ENCODE measurements at places on chromosomes 6 and 20.

- DNase-seq: no peak
These were observed 25.5 kb downstream of the MRAP2 start for GRCh38 chr6:84059082-84059481.

DNA sequence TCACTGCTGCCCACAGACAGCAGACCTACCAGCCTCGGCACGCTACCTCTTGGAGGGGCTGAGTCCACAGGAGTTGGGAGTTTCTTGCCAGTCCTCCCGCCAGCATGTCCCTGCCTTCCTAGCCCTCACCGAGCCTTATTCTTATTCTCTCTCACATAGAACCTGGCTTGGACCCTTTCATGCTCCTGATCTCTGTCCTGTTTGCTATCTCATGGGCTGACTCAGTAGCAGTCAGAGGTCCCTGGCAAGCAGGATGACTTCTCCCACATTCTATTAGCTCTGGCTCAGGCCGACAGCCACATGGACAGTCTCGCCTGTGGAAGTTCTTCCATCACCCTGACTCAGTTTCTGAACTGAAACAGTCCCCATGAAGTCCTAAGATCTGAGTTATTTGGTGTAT lies 313.2 kb upstream of the RNF24 start:
- no peak for DNase-seq

DNA sequence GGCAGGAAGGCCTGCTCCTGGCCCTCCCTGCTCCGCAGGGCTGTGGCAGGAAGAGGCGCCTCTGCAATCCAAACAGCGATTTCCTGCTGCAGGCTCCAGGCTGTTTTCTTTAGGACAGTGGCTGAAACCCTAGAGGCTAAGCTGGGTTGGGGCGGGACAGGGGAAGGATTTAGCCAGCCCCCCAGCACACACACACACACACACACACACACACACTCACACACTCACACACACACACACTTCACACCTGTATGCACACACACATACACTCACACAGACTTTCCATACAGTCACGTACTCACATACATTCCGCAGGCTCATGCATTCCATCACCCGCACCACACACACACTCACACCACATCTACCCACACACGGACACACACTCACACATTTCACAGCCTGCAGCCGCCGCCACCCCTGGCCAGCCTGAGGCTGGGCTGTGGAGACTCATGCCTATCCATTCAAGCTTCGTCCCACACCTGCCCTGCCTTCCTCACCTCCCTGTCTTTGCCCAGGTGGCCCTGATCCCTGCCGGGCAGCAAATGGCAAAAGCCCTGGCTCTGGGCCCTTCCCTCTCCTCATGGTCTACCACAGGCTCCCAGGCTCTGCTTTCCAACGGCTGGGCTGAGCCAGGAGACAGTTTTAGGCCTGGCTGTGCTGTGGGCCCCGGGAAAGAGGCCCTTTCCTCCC lies 17.9 kb downstream of the MDFI start:
- DNase-seq: no peak

GRCh38 chr6:11975353-11975977 lies 36.6 kb upstream of the HIVEP1 start:
- no peak for DNase-seq

DNA sequence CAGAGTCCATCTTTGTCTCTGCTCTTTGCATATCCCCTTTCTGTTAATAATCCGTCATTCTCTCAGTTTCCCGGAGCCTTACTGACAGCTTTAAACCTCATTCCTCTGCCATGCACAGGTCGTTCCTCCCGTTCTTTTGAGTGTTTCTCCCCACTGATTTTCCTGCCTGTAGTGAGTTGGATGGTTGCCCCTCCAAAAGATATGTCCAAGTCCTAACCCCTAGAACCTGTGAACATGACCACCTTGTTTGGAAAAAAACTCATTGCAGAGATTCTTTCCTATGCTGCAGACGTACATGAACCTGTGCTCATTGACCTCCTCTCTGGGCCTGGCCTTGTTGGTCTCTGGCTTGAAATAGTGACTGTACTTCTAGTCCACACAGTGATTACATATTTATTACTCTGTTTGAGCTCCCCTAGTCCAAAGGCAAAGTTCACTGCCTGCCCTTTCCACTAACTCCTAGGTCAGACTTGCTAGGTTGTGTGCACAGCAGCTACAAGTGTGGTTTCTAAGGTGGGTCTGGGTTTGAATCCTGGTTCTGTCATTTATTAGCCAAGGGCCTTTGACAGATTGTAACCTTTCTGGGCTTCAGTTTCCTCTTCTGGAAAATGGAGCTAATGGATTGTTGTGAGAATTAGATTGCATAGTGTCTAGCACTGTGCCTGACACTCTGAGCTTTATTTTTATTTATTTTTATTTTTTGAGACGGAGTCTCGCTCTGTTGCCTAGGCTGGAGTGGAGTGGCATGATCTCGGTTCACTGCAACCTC lies 29.3 kb downstream of the PPARD start:
- DNase-seq: no peak

GRCh38 chr6:84213217-84213616 lies 14.2 kb downstream of the CEP162 start:
- no peak for DNase-seq

GRCh38 chr6:37483252-37483901 lies 16.3 kb downstream of the CCDC167 start:
- DNase-seq: no peak

DNA sequence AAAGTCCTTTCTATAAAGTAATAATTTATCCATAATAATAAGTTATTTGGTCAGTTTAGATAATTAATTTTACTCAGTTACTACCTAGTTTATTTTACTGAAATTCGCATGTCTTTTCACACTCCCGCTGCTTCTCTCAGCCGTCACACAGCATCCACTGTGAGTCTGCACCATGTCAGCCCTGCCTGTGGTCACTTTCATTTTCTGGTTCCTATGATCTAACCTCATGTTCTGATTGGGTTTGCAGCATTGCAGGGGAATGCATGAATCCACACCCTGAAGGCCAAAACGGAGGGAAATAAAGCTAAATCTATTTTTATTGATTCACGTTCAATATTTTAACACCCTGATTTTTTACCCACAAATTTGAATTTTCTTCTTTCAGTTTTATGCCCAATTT lies 47.4 kb downstream of the PDE10A start:
- no peak for DNase-seq

DNA sequence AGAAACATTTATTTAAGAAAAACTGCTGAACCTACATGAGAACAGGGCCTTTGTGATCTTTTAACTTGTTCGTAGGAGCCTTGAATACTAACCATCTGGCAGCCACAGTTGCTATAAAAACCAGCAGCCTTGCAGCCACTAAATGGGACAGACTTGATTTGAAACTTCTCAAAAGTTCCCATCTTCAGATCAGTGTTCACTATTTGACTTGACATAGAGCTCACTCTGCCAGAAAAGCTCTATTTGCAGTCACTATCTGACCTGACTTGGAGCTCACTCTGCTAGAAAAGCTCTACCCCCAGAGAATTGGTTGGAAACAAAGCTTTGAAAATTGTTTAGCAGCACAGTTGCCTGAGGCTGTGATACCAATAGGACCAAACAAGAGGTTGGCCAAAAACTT lies 119.3 kb upstream of the F13A1 start:
- no peak for DNase-seq

DNA sequence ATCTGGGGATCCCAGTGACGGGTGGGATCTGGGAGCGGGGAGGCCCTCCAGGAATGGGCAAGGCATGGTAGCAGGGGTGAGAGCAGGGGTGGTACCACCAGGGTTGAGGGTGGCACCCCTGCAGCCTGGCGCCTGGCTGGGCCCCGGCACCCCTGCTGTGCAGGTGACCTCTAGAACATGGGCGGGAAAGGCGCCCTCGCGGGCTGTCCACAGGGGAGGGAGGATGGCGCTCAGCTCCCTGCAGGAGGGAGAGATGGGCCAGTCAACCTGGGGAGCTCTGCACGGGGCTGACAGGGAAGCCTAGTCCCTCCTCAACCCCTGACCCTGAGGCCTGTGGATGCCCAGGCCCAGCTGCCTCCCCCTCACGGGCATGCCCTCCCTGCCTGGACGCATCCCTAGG lies 61.6 kb upstream of the SLCO4A1 start:
- DNase-seq: no peak

- no peak for DNase-seq
These were observed 167.8 kb downstream of the PHF3 start for GRCh38 chr6:63803371-63803770.

- no peak for DNase-seq
These were observed 10.4 kb upstream of the SSTR4 start for GRCh38 chr20:23024701-23025100.

DNA sequence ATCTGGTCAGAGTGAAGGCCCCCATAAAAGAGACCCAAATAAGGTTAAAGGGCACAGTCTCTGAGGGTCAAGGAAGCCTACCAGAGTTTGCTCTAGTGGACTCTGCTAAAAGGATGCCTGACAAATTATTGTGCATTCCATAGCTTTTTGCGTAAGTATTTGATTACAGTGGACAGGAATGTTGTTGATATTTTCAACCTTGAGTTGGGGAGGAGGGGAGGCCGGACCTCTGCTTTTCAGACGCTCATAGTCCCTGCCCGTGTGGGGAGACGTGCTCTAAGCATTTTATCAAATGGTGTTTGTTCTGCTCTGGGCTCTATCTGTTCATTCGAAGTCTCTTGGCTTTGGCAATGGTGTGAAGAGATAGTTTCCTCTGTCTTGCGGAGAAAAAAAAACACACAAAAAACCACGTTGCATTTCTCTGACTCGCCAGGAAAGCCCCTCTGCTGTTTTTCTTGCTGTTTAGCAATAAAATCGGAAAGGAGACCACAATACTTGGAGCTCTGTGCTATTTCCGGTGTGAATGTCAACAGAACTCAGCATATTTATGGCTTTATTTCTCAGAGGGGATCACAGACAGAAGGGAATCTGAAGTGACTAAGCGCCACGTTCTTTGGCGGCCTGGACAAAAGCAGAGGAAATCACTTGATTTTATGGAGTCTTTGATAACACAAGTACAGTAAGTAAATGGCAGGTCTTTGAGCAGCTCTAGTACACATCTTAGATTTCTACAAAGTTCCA lies 159.8 kb downstream of the ZFP64 start:
- DNase-seq: no peak

DNA sequence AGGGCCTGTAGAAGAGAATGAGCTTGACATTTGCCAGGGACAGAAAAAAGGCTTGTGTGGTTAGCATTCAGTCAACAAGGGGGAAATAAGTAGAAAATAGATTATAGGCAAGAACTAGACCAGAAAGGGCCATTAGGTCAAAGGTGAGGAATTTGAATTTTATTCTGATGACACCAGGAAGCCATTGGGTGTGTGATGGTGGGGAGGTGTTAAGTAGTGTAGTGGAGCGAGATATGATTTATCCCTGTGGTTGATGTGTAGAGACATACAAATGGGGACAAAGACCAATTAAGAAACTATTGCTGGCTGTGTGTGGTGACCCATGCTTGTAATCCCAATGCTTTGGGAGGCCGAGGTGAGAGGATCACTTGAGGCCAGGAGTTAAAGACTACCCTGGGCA lies 11.0 kb downstream of the DSTN start:
- DNase-seq: no peak

- no peak for DNase-seq
These were observed 18.6 kb upstream of the COL21A1 start for GRCh38 chr6:56266011-56266410.

DNA sequence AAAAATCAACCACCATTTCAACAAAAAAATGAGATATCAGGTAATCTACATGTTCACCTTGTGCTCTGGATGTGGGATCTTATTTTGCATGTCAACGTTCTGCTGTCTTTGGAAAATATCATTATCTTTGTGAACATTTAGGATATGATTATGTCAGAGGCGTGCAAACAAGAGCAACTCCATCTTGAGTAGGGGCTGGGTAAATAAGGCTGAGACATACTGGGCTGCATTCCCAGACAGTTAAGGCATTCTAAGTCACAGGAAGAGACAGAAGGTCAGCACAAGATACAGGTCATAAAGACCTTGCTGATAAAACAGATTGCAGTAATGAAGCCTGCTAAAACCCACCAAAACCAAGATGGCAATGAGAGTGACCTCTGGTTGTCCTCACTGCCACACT lies 28.8 kb upstream of the ZBTB24 start:
- no peak for DNase-seq

GRCh38 chr6:41518118-41518517 lies 28.1 kb upstream of the FOXP4 start:
- DNase-seq: no peak

DNA sequence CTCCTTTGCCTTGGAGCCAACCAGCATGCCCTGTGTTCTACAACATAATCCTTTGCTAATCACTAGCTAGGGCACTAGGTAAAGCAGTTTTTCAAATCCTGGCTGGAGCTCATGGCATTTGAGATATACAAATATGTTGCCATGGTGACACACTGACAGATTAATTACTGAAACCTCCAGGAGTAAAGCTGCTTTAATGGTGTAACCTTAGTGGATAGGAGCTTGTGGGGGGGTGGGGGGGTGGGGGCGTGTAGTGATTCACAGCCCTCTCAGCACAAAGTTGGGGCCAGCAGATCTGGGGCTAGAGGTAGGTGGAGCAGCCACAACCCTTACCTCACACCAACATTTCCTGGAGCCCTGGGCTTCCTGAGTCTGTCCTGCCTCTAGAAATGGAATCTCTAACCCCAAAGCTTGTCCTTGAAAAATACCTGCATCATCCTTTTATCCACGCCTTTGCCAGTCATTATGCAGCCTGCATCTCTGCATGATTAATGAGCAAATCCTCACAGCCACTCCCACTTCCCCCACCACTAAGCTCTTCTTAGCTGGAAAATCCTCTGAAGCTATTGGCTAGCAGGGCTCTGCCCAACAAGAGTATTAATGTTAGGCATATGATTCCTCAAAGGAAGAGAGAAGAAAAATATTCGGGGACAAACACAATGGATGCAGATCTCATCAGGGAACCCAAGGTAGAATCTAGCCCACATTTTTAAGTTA lies 84.5 kb upstream of the PRND start:
- DNase-seq: no peak

DNA sequence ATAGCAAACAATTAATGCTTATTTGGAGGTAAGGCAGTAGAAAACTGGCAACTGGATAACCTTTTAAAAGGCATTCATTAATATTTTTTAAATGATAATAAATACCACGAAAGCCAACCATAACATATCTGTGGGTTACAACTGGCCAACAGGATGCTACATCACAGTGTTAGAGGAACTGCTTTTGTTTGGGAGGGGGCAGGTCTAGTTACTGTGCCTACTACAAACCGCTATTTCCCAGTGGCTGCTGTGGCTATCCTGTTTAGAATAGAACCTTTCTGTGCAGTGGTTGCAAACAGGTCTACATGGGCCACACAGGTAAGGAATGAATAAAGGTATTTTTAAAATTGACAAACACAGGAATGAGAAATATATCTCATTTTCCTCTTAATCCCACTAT lies 976 bp downstream of the PIGT start:
- no peak for DNase-seq

GRCh38 chr20:6726761-6727160 lies 40.7 kb upstream of the BMP2 start:
- DNase-seq: no peak

GRCh38 chr6:20159781-20160540 lies 52.3 kb downstream of the MBOAT1 start:
- DNase-seq: no peak

DNA sequence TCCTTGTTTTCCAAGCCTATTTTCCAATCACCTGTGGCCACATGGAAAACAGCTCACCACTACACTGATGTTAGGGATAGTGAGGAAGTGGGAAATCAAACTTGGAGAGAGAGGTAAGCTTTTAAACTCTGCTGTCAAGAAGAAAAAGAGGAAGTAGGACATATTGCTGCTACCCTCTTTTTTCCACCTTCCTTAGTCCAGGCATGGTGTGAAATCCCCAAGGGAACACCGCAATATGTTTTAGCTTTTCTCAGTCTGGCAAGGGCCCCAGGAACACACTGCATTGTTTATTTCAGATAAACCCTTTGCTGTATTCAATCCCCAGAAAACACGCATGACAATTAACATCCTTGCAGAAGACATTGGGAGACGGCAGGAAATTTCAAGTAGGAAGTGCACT lies 61.3 kb downstream of the HS3ST5 start:
- DNase-seq: no peak

GRCh38 chr20:51627586-51627985 lies 85.1 kb upstream of the NFATC2 start:
- no peak for DNase-seq
